ENCODE measurements at places on chromosomes 3 and 15.
A peak's percentile ranks its signal among the peaks of the same experiment; 100 is the strongest.

DNA sequence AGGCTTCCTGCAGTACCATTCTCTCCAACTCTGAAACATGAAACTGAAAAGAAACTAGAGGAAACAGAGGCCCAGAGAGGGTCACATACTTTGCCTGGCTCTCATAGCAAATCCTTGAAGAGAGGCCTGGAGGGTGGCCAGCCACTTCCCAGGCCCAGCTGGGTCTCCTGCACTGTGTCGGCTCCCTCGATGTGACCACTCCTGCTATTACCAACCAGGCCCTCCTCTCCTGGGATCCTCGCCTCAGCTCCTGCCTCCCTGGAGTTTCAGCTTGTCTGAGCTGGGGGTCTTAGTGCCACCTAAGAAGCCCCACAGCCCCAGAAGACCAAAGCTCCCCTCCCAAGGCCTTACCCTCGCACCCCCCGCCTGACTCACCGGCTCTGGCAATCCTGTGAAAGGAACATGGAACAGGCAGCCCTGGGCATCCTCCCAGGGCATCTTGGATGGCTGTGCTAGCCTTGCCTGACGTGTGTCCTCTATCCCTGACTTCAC, 4.6 kb downstream of the LOXL1 start:
- DNase-seq, result peak; percentile 25

DNA sequence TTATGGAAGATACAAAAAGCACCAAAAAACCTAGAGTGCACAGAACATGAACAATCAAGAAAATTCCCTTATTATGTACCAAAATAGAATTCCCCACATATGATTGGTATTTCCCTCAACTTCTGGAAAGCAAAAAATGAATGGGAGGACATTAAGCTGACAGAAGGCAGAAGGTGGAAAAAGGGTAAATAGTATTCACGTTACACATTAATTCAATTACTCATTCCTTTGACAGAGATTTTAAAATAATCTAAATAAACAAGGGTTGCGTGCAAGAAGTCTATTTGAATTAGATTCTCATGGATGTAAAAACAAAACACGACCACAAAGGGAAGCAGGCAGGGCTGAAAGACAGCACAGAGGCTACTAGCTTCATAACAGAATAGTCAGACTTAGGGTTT, 260.5 kb upstream of the ZPLD1 start:
- no peak for DNase-seq

GRCh38 chr3:140225996-140226395, 291.0 kb downstream of the CLSTN2 start:
- no peak for DNase-seq

GRCh38 chr3:90184861-90185260, 1077.4 kb downstream of the EPHA3 start:
- peak; percentile 30 for DNase-seq

- DNase-seq, result no peak
These were observed 1161.4 kb downstream of the IGSF11 start for GRCh38 chr3:117873249-117873600.

GRCh38 chr3:49017971-49018706, at the start of gene DALRD3:
DALRD3 (minus strand) TSS chr3:49018580; CDS start chr3:49018564, 16 bp downstream.
- DNase-seq, result peak; percentile 59

DNA sequence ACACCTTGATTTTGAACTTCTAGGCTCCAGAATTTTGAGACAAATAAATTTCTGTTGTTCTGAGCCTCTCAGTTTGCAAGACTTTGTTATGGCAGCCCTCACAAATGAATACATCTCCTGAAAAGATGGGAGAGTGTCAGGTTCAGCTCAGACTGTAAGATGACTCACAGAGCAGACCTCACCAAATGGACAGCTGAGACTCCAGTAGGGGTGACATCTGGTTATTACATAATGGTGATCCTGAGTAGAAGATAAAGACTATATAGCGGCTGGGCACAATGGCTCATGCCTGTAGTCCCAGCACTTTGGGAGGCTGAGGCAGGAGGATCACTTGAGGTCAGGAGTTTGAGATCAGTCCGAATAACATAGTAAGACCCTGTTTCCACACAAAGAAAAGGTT, 26.2 kb upstream of the MTMR14 start:
- DNase-seq, result no peak

DNA sequence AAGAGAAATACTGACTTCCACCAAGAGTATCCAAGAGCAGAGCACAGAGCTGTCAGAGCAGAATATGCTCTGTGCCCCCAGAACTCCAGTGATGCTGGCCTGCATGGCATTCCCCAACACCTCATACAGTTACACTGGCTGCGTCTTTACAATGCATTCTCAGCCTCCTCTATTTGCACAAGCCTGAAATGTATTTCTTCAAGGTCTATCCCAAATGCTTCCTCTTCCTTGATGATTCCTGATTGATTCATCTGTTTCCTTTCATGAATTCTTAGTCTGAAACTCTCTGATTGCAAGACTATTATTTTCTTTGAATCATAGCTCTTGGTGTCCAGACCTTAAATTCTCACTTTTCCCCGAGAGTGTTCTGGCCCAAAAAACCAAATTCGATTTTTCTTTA, 664.7 kb downstream of the MECOM start:
- no peak for DNase-seq

- no peak for DNase-seq
These were observed 7.8 kb downstream of the C3orf18 start for GRCh38 chr3:50559702-50560101.

DNA sequence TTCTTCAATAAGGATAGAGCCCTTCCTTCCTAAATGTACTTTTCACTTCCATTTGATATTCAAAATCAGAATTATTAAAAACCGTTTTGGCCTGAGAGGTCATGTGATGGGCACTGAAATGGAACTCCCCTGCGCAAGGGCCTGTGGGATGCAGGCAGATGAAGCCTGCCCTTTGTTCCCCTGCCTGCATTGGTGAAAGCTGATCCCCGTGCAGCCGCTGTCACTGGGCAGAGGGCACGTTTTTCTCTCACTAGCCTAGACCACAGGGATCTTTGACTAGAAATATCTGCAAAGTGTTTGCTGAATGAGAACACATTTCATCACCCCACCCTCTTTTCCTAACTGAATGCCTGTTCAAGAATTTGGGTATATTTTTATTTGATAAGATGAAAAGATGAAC, 74.9 kb downstream of the TIPARP start:
- no peak for DNase-seq

DNA sequence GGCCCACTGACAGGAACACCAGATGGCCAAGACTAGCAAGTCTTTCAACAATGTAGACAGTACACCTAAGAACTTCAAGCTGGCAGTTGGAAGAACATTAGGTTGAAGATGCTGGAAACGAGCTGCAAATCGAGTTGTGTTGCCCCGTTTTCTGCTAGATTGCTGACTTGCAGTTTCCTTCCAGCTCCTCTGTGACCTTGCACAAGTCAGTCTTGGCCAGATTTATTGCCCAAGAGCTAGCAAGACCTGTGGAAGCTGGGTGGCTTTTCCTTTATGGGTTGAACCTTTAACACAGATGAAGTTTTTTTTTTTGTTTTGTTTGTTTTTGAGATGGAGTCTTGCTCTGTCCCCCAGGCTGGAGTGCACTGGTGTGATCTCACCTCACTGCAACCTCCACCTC, 2.9 kb upstream of the RBM6 start:
- DNase-seq, result no peak

DNA sequence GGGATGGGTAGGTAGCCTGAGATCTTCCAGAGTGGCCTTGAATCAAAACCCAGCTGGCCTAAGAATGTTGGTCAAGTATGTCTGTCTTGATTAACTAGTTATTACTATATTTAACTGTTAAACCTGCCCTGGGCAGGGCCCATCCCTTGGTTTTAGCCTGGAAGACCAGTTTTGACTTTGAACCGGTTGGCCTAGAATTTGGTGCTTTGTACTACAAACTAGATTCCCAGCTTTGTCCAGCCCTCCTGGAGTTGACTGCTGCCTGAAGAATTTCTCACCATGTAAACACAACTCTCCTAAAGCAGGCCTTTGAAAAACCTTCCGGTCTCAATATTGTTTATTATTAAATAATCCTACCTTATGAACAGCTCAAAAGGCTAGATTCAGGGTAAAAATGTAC, 16.0 kb downstream of the C15orf62 start:
- no peak for DNase-seq

DNA sequence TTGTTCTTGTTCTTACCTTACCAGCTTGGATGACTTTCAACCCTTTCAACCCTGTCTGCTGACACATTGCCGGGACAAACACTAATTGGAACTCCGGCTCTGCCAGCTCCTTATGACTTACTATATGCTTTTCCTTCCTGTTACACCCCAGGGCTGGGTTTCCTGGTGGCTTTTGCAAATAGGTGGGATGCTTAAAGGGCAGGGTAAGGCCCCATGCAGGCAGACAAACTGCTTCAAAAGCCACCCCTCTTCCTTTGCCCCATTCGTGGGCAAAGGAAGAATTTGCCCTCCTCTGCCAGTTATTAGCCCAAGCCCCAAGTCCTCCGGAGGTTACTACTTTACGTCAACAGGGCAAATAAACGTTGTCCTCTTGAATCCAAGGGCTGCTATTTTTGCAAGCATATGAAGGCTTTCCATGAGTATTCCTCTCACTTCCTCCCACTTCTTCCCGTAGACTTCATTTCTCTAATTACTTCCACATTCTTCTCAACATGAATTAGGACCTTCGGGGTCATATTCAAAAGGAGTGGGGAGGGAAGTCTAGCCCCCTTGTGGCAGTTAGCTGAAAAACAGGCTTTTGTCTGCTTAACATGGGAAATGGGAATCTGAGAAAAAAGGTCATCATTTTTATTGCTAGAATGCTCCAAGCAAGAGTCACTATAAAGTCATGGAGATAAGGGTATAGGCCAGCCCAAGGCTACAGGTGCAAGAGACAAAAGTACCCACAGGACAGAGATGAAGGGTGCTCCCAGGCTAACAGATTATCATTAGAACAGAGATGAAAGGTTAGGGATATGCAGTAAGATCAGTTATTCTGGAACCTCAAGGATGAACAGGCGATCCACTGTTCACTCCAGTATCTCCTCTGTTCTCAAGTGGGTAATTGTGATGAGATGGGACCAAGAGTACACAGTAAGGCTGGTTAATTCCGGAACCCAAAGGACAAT, 56.3 kb upstream of the FSTL1 start:
- peak; percentile 21 for DNase-seq

DNA sequence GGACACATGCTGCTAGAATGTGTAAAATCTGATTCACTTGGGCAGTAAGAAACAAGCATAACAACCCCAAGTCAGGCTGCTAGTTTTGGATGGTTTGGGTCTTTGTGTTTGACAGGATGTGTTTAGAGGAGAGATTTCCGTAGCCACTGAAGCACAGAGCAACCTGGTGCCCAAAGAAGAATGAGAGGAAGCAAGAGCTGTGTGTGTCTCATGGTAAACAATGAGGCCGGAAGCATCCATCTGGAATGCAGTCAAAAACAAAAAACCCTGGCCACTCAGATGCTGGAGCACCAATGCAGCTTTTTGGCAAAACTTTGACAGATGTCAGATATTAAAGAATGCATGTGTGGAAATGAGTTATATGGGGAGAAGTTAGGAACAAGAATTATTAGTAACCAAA, 39.4 kb upstream of the SNRK start:
- no peak for DNase-seq

GRCh38 chr3:45741742-45742460, 52.7 kb downstream of the SACM1L start:
- DNase-seq, result no peak

GRCh38 chr3:116601206-116601605, 108.4 kb upstream of the TUSC7 start:
- DNase-seq, result no peak

GRCh38 chr3:134373271-134374104, 759 bp downstream of the AMOTL2 start:
- DNase-seq, result peak; percentile 64

- DNase-seq, result no peak
These were observed 985 bp downstream of the LCMT2 start for GRCh38 chr15:43329217-43329959.

DNA sequence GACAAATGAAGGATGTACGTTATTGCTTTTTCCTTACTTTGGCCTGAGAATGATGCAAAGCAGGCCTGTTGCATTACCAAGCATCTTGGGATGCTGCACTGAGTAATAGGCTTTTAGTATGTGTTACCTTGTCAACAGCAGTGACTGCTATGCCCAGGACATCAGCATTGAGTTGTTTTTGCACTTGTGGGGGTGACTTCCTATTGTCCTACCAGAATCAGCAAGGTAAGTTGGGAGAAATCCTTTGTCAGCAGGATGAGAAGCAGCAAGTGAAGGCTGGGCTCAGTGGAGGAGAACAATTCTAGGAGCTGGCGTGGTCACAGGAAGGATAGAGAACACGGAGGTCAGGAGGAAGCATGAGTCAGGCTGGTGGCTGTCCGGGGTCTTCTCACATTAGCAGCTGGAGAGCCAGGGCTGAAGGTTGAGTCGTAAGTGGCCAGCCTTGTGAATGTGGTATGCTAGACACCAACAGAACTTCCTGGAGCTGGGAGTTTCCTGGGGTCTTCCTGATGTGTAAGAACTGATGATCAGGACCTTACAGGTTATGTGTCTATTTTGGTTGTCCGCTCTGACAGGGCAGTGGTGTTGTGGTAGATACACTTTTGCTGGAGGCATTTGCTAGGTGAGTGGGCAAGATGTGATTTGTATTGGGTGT, 142.7 kb downstream of the FNDC3B start:
- no peak for DNase-seq

DNA sequence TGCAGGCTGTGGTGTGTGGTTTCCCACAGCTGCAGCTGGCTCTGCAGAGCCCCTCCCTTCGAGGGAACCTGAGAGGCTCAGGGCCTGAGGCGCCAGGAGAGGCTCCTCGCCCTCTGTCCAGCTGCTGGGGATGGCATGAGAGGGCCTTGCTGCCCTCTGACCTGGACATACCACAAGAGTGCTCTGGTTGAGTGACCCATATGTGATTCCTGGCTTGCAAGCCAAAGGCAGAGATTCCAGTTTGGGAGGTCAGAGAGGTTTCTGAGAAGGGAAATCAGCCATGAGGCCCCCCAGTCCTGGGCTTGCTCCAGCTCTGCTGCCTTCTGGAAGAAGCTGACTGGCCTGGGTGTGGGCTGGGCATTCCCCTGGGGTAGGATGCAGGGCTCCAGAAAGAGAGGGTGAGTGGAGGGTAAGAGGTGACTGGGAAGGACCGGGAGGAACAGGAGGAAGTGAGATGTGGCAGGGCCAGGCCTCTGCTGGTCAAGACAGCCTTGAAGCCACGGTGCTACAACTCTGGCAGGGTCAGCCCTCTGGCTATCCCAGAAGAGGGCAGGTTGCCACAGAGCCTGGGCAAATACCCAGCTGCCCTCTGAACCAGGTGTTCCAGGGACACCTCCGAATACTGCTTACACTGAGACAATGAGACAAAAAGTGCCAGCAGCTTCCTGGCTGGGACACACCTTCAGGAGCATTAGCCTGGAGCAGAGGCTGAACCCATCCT, 16.0 kb upstream of the SRP14 start:
- no peak for DNase-seq

GRCh38 chr3:185935465-185936272, 2.1 kb downstream of the TRA2B start:
- DNase-seq, result no peak

GRCh38 chr3:144458283-144458682, 486.7 kb downstream of the DIPK2A start:
- DNase-seq, result no peak

- no peak for DNase-seq
These were observed 14.9 kb downstream of the TRH start for GRCh38 chr3:129989414-129989813.

- no peak for DNase-seq
These were observed 1.1 kb upstream of the UTS2B start for GRCh38 chr3:191331388-191331787.

Data from T1000 (cell line).